ENCODE measurements at places on chromosomes 3 and 15.

DNA sequence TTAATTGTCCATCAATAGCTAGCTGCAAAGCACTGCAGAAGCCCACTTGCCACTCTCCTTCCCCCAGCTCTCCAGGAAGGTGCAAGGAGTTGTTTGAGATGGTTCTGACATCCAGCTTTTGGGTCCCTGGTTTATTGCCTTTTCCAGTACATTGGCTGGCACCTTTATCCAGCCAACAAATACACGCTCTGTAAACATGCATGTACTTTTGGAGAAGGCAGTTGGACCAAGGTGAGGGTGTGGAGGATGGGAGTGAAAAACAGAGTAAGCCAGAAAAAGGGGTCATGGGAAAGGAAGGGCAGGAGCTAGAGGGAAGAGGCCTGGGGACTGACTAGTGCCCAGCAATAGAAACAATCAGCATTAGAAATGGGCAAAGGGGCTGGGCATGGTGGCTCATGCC lies 102.7 kb downstream of the CGNL1 start:
- no peak for DNase-seq

DNA sequence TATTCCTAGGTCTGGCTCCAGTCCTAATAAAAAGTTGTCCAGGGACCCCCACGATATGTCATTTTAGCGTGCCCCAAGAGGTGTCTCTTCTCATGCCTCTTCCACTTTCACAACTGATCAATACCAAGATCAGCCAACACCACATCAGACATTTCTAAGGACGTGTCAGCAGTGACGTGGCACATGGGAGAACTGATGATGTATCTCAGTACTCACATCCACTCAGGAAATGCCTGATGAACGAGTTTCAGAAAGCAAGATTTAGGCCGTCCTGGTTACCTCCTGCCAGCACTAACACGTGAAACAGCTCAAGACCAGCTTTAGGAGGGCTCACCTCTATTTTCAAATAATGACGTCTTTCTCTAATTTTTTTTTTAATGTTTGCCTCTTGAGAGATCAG lies 19.6 kb downstream of the VGLL4 start:
- no peak for DNase-seq

DNA sequence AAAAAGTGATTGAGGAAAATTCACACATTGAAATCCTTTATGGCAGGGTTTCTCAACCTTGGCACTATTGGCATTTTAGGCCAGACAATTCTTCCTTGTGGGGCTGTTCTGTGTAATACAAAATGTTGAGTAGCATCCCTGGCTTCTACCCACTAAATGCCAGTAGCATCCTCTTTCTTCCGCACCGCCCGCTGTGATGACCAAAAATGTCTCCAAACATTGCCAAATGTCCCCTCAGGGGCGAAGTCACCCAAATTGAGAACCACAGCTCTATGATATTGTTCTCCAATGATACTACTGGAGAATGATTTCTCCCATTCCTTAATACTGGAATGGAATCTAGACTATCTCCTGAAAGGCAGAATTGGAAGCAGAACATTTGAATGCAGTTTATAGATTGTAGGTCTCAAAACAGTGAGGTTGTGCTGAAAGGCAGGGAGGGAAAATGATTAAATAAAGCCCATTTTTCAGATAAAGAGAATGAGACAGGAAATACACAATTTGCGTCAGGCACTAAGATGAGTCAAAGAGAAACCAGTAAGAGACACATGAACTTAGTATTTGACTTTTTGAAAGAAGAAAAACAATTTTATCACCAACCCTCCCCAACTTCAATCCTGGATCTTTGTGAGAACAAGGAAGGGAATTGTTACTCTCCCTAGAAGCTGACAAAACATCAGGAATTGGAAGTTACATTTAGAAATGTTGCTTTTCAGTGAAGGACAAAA lies 101.6 kb upstream of the TNIK start:
- no peak for DNase-seq

DNA sequence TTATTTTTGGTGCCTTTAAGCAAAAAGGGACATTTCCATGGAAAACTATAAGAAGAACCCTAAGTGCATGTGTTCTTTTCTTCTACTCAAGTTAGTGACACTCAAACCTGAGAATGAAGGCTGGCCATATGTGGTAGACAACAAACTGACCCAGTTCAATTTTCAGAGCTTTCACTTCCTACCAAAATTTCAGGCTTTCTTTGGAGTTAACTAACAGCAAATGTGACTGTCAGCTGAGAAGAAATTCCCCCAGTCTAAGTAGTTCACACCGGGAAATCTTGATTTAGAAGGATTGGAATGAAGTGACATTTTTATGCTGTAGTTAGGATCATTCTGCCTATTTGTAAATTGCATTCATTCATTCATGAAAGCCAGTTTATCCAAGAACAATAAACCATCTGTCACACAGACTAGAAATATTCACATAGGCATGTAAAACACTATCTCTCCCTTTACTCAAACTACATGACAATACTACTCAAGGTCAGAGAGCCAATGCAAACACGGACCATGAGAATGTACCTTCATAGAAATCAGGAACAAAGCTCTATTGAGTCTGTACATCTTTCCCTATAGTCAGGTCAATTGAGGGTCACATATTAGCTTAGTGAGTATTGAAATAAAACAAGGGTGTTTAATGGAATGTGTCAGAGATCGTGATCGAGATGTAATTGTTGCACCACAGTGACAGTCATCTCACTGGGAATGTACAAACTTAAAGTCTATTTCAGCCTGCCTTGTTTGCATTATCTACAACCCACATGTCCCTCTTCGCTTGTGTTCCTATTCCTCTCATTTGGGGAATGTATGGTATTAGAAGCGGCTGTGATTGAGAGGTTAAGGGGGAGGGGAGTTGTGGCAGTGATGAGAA lies 113.8 kb upstream of the TGFBR2 start:
- DNase-seq: peak; percentile 72

DNA sequence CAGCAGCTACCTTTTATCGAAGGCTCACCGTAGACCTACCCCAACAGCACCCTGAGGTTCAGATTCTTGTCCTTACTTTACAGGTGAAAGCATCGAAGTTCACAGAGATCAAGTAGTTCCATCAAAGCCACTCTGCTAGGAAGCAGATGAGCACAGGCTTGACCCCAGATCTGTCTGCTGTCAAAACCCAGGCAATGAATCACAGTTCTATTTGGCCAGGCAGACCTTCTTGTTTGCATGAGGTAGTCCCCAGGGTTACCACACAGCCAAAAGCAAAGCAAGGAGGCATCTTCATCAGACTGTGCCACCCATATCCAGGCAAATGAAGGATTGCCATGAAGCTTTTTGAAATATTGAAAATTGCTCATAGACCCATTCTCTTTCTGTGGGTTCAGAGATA lies 33.0 kb downstream of the HES1 start:
- DNase-seq: no peak

GRCh38 chr15:73139041-73139743 lies 86.9 kb downstream of the NEO1 start:
- DNase-seq: no peak

DNA sequence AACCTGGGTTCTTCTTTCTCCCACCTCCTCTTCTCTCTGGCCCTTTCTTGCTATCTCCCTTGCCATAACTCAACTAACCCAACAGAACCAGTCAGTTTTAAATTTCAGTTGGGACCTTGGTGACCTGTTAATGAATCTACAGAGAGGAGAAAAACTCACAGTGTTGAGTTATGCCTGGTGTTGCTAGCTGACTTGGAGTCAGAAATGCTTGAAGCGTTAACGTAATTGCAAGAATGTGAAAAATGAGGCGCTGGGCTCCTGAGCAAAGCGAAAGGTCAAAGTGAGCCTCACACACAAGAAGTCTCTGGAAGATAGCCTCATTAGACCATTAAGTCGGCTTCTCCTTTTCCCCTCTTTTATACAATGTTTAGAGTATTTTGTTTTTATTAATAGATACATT lies 18.4 kb downstream of the MEIS2 start:
- peak; percentile 88 for DNase-seq

DNA sequence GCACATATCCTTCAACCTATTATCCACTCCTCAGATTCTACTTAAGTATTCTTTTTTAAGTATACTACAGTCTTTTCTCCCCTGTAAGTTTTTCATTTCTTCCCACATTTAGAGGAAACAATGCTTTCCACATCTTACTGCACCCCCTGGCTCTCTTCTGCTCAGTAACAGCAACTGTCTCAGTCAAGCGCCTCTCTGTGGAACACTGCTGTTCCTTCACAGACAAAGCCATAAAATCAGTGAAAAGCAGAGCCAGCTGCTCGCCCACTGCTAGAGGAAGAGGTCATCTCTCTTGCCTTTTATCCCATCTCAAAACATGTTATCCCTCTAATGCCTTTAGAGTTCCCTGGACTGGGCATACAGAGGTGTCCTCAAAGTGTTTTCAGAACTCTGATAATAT lies 24.8 kb downstream of the SERP1 start:
- no peak for DNase-seq

DNA sequence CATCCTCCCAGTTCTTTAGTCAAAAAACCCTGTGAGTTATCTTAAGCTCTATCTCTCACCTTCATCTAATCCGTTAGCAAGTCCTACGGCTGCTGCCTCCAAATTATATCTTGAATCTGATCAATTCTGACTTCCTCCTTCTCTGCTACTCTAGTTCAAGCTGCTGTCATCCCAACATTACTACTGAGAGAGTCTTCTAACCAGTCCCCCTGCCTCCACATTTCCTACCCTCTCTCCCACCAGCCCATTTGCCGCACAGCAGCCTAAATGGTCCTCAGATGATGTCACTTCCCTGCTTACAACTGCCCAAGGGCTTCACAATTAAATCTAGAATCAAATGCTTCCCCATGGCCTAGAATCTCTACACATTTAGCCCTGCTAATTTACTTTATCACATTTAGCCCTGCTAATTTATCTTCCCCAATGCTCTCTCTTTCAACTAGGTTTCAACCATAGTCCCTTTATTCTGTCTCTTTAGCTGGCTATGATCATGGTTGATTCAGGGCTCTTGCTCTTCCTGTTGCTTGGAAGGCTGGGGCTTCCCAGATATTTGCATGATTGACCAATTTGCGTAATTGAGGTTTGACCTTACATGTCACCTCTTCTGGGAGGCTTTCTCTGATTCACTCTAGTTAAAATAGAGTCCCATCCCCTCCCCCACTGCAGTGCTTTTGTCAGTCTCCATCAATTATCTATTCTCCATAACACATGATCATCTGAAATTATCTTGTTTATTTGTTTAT lies 11.0 kb upstream of the ARL14 start:
- DNase-seq: peak; percentile 95

DNA sequence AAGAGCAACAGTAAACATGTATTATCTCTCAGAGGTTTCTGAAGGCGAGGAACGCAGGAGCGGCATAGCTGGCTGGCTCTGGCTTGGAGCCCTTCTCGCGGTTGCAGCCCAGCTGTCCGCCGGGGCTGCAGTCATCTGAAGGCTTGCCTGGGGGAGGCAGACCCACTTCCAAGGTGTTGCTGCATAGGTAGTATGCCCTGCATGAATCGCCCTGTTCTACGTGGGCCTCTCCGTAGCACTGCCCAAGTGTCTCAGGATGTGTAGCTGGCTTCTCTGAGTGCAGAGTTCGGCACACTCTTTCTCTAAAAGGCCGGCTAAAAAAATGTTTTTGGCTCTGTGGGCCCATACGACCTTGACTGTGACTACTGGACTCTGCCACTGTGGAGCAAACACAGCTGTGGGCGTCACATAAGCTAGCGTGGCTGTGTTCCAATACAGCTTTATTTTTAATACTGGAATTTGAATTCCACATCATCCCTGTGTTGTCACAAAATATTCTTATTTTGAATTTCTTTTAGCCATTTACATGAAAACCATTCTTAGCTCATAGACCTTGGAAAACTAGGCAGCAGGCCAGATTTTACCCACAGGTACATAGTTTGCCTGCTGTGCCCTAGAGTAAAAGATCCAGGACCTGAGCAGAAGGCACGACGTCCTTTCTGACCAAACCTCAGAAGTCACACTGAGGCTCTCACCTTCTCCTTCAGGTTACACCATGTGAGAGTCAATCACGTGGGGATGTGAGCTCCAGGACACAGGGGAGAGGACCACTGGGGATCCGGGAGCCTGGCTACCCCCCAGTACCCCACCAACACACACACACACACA lies 55.9 kb downstream of the PGPEP1L start:
- no peak for DNase-seq

GRCh38 chr3:117063930-117064329 lies 354.4 kb downstream of the TUSC7 start:
- peak; percentile 8 for DNase-seq

Data from amniotic epithelial cell (primary cell).